A172 (cell line): ENCODE measurements at places on chromosomes 16 and 17. TPM values are rescaled to one million over a fixed set of nuclear protein-coding genes. Genes with fewer than 3 reads are reported as not detected.

Gene CLEC18B
- 0.45 and 1.9 TPM in 2 replicates for total RNA-seq

Gene CHST4
- total RNA-seq = 0.55 and 0.60 TPM in 2 replicates

Gene CNGB1
- total RNA-seq = 0.12 TPM in 1 of 2 replicates, not detected in the other

Gene NPIPB6
- total RNA-seq = 1.2 TPM in 1 of 2 replicates, not detected in the other

Gene RAP1GAP2
- total RNA-seq = 3.8 and 6.4 TPM in 2 replicates

DNA sequence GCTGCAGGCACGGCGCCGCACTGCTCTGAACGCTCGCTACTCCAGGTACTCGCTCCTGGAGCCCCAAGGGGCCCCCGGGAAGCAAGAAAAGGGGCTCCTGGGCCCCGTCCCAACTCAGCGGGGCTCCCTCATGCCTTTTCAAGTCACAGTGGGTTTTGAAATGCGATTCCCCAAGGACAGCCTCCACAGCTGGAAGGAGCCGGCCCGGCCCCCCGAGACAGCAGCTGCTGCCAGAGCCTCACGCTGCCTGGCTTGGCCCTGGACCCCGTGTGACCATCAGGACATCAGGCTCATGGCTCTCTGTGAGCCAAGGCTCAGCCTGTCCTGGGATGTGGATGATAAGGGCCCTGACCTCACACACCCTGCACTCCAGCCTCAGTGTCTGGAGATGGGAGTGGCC lies 80.6 kb downstream of the LMF1 start:
- DNase-seq = no peak

DNA sequence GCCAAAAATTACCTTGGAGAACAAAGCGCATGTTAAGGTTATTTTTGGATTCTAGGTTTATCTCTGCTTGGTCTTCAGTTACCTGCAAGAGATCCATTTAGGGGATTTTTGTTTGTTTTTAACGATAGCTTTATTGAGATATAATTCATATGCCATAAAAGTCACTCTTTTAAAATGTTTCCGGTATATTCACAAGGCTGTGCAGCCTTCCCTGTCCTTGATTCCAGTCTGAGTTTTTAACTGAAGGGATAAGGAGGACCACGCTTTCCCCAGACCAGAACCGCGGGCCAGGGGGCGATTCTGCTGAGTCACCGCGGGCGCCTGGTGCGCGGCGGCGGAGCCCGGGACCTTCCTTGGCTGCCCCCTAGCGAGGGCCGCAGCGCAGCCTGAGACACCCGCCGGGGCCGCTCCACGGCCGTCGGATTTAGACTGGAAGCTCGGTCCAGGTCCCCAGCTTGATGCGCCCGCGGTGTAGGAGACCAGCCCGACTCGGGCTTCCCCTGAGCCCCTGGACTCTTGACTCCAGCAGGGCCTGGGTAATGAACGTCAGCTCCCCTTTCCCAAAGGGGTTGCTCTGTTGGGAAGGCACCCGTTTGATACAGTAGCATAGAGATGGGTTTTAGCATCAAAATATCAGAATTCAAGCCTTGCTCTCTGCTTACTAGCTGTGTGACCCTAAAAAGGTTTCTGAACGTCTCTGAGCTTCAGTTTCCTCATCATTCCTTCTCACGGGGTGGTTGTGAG lies 50.0 kb upstream of the STH start:
- DNase-seq = peak; percentile 52

- no peak for DNase-seq
These were observed 290.4 kb downstream of the FOXL1 start for GRCh38 chr16:86868786-86869185.

GRCh38 chr16:3348547-3349167 lies 7.0 kb upstream of the OR2C1 start:
- no peak for DNase-seq

DNA sequence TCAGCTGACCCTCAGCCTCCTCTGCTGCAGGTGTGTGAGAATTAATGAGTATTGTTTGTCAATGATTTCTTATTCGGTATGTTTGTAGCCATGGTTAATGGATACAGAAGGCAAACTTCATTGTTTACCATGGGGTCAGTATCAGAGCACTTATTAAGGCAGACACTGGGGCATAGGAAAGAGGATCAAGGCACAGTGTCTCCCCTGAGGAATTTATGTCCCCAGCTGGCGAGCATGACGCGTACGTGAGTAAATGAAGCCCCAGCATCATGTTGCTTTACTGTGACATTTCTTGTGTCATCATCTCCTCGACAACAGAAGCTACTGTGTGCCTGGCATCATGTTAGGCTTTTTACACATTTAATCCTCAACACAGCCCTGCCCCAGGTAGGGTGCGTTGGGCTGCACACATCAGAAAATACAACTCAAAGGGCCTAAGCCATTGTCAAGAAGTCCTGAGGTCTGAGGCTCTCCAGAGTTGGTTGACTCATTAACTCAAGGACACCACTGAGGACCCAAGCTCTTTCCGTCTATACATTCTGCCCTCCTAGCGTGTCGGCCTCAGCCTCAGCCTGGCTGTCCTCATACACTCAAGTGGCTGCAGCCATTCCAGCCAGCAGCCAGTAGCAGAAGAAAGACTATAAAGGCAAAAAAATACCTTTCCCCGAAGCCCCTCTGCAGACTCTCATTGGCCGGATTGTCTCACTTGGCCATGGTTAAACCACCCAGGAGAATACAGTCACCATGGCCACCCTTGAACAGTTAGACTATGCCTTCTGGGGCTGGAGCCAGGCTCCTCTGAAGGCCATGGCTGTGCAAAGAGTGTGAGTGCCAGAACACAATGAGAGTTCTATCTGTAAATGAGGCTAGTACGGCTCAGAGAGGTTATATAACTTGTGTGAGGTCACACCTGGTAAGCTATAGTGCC lies 13.9 kb upstream of the ZCCHC14 start:
- no peak for DNase-seq
